HepG2 (cell line): ENCODE measurements at places on chromosomes 16 and 17. TPM values are rescaled to one million over a fixed set of nuclear protein-coding genes. Genes with fewer than 3 reads are reported as not detected.

DNA sequence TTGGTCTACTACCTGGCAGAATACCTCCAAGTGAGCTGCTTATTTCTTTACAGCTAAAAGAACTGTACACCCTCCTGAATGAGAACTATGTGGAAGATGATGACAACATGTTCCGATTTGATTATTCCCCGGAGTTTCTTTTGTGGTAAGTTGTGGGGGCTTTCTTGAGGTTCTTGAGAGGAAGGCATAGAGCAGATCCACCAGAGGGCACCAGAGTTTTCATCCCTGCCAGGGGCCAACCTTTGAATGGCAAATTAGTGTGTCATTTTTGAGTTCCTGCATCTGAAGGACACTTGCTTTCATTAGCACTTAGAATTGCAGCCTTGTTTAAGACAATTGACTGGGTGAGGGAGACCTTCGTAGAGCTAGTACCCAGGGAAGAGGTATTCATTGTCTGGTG, 35.0 kb downstream of the NMT1 start:
- peak; percentile 41 for DNase-seq

GRCh38 chr16:72362973-72363372, 191.0 kb upstream of the PMFBP1 start:
- DNase-seq = no peak

DNA sequence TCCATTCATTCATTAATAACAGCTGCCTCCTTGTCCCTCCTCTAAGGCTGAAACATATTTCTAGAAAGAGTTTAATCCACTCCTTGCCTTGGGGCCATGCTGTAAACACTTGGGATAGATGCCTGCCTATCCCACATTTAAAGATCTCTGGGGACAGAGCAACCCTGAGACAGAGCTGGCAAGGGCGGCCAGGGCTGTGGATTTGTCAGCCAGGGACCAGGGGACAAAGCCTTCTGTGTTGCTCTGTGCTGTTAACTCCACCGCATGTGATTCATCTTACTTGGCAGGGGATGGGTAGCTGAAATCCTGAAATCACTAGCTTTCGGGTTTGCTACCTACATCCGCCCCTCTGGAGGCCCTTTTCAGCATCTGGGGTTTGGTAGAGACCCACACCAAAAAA, 392.9 kb downstream of the SLC39A11 start:
- DNase-seq = no peak

DNA sequence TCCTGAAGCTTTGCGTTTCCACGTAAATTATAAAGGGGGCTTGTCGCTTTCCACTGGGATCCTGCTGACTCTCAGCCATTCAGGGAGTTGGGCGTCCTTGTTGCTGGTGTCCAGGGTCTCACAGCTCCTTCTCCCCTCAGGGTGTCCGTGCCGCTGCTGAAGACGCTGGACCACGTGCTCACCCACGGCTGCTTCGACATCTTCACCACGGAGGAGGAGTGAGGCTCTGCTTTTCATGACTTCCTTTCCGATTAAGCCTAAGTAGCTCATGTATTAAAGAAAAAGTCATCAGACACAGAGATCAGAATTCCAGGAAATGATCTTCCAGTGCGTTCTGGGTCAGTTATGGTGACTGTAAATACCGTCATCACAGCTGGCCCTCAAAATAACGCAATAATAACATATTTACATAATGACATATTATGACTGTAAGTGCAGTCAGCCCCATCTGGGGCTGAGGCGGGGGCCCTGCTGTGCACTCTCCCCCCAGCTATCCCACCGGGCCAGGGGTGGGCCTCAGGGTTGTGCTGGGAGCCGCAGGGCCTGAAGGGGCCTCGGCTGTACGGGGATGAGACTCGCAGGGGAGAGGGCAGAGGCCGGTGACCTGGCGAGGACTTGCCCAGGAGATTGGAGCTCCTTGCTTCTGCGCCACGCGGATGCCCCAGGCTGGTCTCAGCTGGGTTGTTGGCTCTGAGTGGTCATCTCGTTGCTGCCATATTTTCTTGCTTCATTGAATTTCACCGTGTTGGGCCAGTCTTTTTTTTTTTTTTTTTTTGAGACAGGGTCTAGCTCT, 92.9 kb upstream of the ZNF750 start:
- DNase-seq = no peak

GRCh38 chr16:78704416-78704815, 605.0 kb downstream of the WWOX start:
- DNase-seq = no peak

Gene DNASE1L2
- polyA plus RNA-seq = 0.50 and 1.2 TPM in 2 replicates

Gene KRT28
- polyA plus RNA-seq = not detected in 2 replicates

Gene CCL18
- polyA plus RNA-seq = not detected in 2 replicates

Gene NACA2
- polyA plus RNA-seq = 0.09 and 0.21 TPM in 2 replicates
